Fibroblast of lung (primary cell): ENCODE measurements at places on chromosomes 12 and 14.

DNA sequence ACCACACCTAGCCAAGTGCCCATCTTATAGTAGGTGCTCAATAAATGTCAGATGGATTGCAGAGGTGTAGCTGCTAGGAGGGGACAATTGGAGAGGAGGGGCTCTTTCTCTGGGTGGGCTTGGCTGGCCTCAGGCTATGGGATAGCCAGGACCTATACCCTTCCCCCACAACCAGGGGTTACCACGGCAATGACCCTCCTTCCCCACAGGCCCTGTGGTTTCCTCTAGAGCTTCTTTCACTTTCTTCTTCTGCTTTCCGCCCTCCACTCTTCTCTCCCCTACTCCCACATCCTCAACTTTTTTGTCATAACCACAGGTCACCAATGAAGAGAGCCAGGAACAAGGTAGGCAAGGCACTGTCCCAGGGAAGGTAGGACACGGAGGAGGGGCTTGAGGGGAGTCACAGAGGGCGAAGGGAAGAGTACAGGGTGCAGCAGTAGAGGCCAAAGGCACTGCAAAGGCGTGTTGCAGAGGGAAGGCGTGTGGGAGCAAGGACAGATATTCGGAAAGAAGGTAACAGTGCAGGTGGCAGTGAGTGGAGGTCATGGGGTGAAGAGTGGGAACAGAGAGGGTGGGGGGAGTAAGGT lies 1.9 kb upstream of the ITGB7 start:
- no peak for DNase-seq

DNA sequence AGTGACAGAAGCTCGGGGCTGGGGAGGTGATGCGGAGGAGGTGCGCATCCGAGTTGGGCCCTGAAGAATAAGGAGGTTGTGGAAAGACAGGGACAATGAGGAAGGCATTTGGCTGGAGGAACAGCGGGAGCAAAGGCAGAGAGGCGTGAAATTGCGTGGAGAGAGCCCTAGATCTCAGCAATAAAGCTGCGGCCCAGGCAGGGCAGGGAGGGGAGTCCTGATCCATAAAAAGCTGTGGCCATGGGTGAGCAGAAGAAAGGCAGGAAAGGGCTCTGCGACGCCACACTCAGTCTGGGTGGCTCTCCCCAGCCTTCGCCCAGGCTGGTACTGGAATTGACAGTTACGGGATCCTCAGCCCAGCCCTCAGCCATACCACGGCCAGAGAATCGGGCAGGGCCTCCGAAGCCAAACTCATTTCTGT lies 2.2 kb downstream of the FIGNL2 start:
- DNase-seq = no peak

- no peak for DNase-seq
Observed at GRCh38 chr14:83255727-83256090, 1722.1 kb upstream of the SEL1L start.

DNA sequence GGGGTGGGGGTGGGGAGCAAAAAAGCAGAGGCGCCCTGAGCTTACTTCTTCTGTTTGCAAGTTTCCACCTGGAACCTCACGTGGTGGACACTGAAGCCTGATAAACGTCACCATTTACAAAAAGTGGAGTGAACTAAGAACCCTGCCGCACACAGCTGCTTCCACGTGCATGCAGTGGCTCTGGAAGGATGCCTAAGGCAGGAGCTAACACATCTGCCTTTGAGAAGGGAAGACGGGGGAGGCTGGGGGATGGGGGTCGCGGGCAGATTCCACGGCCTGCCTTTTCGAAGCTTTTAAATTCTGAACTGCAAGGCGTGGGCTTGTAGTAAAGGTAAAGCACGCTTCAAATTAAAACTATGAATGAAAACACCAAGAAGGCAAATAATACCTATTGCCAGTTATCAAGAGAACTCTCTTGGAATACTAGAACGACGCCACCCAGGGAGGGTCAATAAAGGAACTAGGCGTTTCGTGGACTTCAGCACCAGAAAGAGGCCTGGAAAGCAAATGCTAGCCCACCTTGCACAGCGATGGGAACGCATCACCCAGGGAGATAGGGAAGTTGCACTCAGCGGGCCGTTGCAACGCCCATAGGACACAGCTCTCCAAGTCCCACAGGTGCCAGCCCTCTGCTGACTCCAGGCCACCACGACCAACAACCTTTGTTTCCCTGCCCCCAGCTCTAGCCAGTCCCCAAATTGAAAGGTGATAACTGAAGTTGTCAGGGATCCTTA lies 61.8 kb downstream of the TESC start:
- DNase-seq = no peak

DNA sequence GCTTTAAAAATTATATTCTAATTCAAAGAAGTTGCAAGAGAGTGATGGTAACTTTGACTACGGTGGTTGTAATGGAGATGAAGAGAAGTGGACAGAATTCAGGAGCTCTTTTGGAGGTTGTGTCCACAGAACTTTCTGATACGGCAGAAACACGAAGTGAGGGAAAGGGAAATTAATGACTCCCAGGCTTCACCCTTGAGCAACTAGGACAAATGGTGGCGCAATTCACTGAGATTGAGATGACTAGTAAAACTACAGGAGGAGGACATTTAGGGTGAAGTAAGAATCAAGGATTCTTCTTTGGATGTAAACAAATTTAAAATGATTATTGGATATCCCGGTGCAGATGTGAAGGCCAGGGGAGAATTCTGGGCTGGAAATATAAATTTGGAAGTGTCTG lies 212.6 kb downstream of the PTPRO start:
- no peak for DNase-seq

- DNase-seq = no peak
Observed at GRCh38 chr14:37826869-37827268, 231.4 kb downstream of the TTC6 start.

DNA sequence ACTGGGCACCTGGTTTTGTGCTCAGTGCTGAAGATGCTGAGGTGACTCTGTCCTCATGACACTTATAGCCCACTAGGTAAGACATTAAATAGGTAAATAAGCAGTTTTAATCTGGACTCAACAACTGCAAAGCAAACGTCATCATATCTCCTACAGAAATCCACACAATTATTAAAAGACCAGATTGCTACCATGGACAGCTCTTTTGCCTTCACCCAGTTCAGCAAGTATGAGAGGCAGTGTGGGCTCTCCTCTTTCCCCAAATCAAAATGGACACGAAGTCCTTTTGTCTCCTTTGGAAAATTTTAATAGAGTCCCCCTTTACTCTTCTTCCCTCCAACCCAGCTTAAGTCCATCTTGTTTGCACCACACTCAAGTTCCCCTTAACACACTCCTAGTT lies 171.1 kb downstream of the RPAP3 start:
- DNase-seq = peak; percentile 20
